Activated naive CD4-positive, alpha-beta T cell treated with anti-CD3 and anti-CD28 coated beads, Interleukin-2, amount 10 ng/mL, durations not matched to agents 7 days and 5 days (primary cell): ENCODE measurements at places on chromosomes 1 and 21.
A peak's percentile ranks its signal among the peaks of the same experiment; 100 is the strongest.

- no peak for DNase-seq
Measured at GRCh38 chr1:8892026-8892425, 13.5 kb upstream of the ENO1 start.

GRCh38 chr21:41250519-41250918 lies 66.1 kb upstream of the FAM3B start:
- no peak for DNase-seq

DNA sequence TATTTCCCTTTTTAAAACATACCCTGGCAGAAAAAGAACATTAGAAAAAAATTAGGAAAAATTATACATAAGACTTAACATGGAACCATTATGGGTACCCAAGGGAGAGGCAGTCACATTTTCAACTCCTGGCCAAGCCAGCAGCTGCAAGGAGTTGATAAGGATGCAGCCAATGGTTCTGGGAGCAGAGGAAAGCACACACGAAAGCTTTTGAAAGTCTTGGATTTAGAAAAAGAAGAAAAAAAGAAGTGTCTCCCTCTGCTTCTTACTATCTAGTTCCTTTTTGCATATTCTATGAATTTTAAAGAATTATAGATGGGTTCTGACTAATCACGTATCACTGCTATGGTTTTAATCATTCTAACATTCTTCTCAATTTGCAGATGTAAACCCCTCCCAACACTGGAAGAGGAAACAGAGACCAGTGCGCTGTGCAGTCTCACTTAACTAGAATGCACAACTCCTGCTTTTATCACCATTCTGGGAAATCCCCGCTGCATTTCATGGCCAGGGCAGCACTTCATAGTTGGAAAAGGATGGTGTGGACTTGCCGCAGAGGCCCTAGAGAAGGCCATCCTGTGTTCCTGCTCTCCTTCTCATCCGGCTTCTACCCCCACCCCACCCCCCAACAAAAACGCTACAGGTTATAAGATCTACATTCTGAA lies 2.7 kb upstream of the CD58 start:
- DNase-seq: no peak

- peak; percentile 21 for DNase-seq
Measured at GRCh38 chr1:53639251-53639763, 99.7 kb downstream of the GLIS1 start.

DNA sequence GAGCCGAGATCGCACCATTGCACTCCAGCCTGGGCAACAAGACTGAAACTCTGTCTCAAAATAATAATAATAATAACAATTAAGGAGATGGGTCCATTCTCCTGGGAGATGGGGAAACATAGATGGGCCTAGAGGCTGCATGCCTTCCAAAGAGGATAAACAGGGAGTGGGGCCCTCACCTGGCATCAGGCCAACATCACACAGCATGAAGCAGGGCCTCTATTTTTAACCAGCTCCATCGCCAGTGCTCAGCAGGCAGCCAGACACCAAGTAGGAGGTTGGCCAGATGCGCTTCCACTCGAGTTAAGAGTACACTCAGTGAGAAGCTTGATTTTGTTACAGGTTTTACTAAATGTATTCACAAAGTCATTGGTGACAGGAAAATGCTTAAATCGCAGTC lies 352.0 kb downstream of the RRAGC start:
- no peak for DNase-seq

- DNase-seq: no peak
Measured at GRCh38 chr1:205569411-205570172, 62.2 kb downstream of the ELK4 start.

DNA sequence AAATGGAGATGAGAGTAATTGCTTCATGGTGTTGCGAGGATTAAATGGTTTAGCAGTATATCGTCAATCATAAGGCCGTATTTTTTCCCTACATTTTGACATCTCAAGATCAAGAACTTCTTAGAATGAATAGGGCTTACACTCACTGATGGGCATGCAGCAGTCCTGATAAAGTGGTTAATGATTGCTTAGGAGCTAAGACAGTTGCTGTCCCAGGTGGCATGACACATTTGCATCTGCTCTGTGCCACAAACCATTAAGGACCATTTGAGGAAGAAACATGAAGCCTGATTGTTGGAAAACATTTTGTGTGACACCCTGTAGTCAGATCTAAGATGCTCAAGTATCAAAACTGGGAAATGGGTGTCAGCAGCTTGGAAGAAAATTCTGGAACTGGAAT lies 81.0 kb upstream of the SGIP1 start:
- DNase-seq: no peak

DNA sequence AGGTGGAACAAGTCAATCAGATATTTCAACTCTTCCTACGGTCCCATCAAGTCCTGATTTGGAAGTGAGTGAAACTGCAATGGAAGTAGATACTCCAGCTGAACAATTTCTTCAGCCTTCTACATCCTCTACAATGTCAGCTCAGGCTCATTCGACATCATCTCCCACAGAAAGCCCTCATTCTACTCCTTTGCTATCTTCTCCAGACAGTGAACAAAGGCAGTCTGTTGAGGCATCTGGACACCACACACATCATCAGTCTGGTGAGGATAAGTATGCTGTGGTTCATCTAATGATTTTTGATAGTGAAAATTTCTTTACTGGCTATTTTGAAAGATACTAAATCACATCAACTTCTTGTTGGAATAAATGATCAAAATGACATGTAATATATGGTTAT lies 67.7 kb upstream of the MPC2 start:
- DNase-seq: no peak
